Suppressor macrophage treated with lipopolysaccharide for 1 hour (primary cell): ENCODE measurements at places on chromosomes 2 and 18.

- no peak for DNase-seq
Observed at GRCh38 chr2:2328848-2329247, 2.2 kb downstream of the MYT1L start.

- no peak for DNase-seq
Observed at GRCh38 chr2:118687698-118688097, 159.8 kb downstream of the EN1 start.

GRCh38 chr2:53813151-53813550 is 26.3 kb downstream of the ERLEC1 start:
- DNase-seq = no peak

GRCh38 chr2:68828887-68829708 is 42.1 kb downstream of the BMP10 start:
- peak; percentile 98 for DNase-seq
